Kidney (tissue), 22 donors: ENCODE measurements at places on chromosomes 1 and 21. TPM values are rescaled to one million over a fixed set of nuclear protein-coding genes. Genes with fewer than 3 reads are reported as not detected.

The ITLN2 gene
- polyA plus RNA-seq = 0.88 TPM

The TINAGL1 gene
- polyA plus RNA-seq = 171 TPM

The TMEM82 gene
- 25.4 TPM for polyA plus RNA-seq

The SLFNL1 gene
- 0.32 TPM for polyA plus RNA-seq

The AGO3 gene
- 2.8 TPM for polyA plus RNA-seq

The DNASE2B gene
- not detected for polyA plus RNA-seq

The IFI16 gene
- polyA plus RNA-seq = 30.0 TPM

The TNFRSF18 gene
- not detected for polyA plus RNA-seq

The SYTL1 gene
- polyA plus RNA-seq = 5.9 TPM

DNA sequence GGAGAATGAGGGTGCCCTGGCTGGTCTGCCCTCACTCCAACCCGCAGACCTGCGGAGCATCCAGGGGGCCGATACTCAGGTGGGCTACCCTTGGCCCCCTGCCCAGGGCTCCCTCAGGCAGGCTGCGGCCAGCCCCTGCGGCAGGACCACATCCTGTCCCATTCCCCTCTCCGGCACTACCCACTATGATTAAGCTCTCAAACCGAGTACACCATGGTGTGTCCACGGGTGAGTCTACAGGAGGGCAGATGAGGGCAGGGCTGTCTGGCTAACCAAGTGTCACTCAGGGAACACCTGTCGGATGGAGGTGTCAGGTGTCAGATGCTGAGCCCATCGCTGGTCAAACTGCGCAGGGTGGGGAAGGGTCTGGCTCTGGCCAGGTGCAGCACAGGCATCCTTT lies 47.2 kb downstream of the SLC66A1 start:
- no peak for DNase-seq

DNA sequence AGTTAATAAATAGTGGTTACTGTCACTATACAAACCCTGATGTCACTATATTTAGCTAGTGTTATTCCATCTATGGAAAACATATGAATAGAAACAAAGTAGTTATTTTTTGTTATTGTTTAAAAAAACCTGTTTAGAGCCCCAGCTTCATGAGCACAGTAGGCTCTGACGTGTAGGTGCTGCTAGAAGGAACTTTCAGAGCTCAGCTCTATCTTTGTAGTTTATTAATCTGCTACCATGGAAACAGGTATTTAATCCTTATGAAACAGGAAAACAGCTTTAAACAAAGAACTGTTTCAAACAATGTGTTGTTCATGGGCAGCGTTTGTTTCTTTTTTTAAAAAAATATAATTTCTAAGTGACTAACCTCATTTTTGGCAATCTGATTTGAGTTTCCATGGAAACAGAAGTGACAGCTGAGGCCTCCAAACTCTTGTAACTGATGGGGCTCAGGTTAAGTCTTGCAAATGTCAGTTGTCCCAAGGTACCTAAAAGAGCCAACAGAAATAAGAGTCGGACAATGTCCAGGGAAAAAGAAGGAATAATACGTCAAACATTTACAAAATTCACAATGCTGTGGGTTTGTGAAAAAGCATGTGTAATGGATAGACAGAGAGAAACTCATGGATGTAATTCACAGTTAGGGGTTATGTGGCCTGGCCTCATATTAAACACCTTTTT lies 162.0 kb upstream of the C21orf91 start:
- peak; percentile 20 for DNase-seq

DNA sequence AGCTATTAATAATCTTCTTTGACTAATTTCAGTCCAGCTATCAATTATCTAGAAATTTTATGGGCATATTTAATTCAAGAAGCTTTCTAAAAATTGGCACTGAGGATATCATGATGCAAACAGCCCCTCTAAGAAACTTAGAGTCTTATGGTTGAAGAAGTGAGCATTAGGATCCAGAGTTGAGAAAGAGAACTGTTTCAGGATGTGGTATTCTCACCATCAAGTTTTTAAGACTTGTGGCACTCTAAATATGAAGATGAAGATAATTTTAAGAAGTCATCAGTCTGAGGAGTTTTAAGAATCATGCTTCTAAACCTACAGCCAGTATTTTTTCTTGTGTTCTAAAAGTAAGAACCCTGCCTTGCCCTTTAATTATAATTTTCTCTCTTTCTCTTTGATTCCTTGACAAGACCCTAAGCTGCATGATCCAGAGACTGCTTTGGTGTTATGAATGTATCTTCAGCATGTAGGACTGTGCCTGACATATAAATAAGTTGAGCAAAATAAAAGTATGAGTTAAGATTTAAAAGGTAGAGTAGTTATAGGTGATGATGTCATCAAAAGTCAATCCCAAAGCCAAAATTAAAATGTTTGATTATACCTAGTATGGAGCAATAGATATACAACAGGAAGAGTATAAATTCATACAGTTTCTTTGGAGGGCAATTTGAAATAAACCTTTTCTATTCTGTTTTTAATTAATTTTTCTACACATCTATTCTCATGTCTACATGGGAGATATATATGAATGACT lies 39.1 kb downstream of the RPS6KC1 start:
- DNase-seq = no peak

DNA sequence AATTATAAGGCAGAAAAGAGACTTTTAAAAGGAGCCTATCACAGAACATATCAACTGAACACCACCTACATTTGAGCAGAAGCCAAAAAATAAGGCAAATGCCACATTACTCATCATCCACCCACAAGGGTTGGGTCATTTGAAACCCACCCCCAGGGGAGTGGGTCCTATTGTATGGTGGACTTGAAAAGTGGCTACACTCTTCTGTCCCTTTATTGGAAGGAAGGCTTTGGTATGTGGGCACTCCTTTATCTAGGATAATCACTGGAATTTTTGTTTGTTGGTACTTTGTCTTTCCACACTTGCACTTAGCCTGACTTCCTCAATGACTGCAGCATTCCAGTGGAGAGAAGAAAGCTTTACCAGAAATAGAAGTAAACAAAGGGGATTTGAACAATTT lies 157.2 kb upstream of the COL11A1 start:
- no peak for DNase-seq

GRCh38 chr1:204728045-204728444 lies 42.5 kb upstream of the LRRN2 start:
- DNase-seq = no peak

- no peak for DNase-seq
Measured at GRCh38 chr1:46449223-46450159, 40.1 kb upstream of the DMBX1 start.

DNA sequence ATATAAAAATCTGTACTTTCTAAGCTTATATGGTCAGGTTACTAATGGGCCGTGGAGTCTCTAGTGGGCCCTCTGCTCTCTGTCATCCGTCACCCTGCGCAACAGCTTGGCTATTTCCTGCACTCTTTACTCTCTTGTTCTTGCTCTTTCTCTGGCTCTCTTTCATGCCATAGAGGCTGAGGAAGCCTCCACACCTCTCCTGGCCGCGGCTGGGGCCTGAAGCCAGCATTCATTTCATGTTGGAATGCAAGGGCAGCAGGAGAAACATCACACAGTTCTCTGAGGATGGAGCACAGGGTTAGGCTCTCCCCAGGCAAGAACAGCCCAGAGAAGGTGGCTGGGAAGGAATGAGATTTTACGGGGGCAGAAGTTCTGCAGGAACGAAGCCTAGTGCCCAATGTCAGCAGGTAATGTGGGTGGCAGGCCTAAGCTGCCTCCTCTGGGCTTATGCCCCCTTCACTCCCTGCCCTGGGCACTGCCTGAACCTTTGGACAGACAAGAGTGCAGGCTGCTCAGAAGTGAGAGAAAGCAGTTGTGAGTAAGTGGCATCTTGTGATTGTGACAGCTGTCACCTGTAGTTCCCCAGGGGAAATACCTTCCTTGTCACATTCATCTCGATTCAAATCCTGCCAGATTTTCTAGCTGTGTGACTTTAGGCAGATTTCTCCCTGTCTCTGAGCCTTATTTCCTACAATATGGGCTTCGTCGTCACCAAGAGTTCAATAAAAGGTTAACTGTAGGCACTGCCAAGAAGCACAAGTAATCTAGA lies 3.6 kb upstream of the FHAD1 start:
- DNase-seq = no peak

GRCh38 chr1:37100310-37100709 lies 66.0 kb upstream of the GRIK3 start:
- DNase-seq = no peak

DNA sequence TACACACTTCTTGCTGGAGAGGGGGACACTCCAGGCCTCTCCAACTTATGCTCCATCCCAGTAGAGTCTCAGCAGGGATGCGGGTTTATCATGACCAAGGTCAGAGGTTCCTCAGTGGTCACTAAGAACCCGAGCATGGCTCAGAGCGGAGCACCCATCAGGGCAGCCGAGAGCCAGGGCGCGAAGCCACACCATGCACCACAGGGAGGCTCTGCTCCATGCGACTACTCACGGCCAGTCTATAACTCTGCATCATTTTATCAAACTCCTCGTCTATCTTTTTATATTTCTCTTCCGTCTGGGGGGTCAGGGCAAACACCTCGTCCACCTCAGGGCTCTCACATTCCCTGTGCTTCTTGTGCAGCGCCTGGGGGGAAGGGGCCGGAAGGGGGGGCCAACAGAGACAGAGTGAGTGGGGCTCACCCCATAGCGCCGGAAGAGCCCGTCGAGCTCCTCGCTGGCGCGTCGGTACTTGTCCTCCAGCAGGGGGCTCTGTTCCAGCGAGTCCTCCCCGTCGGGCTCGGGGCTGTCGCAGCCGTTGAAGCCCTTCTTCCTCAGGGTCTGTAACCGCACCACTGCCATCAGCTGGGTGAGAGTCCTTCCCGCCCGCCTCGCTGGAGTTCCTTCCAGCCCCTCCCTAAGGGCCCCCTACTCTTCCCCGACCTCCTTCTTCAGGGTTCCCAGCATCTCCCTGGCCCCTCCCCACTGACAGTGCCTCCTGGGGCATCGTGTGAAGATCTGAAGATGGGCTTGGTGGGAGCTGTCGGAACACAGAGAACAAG lies 20.0 kb downstream of the MEF2D start:
- DNase-seq = peak; percentile 80

DNA sequence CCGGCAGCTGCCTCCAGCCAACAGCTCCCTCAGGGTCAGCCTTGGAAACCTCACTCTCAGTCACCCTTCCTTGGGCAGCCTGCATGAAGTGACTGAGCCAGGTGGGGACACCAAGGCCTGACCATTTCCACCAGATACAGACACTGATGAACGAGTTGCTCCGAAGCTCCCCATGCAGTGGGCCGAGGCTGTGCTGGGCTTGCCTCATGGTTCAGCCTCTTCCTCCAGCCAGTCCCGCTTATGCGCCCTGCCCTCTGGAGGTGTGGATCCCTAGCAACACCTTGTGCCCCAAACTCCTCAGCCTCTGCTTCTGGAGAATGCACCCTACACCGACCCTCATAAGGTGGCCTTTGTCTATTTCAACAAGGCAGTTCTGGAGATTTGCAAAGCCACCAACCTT lies 236.0 kb downstream of the RRAGC start:
- no peak for DNase-seq

GRCh38 chr1:43786960-43787359 lies 79.6 kb downstream of the ST3GAL3 start:
- no peak for DNase-seq

- DNase-seq = no peak
Measured at GRCh38 chr1:85453640-85454194, 11.2 kb downstream of the DDAH1 start.

DNA sequence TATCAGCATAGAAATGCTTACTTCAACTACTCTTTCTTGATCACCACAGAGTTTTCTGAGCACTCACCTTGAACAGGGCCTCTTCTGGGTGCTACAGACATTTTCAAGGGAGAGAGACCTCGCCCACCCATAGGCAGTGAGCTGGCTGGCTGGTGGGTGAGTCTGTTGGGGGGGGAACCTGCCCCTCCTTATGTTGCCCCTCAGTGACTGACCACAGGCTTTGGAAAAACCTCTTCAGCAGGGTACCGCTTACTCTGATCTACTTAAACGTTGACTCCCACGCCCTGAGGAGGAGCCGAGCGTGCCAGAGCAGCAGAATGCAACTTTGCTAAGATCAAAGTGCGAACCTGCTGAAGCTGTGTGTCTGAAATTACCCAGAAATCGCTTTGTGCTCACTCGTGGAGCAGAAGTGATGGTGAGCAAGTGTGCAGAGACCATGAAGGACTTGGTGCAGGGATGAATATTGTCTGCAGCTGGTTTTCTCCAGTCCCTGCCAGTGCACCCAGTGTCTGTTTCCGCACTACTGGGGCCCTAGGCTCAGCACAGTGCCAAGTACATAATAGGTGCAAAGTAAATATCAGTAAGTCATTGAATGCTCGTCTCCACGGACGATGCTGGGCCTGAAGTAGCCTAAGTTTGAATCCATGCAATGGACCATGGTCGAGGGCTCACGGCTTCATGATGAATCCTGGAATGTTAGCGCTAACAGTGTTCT lies 158.7 kb upstream of the IRF2BP2 start:
- DNase-seq = peak; percentile 68
